Right hindlimb (tissue), 1 donor: ENCODE measurements at places on chromosomes 3 and 15.

GRCh38 chr3:50155891-50156290, 767 bp downstream of the SEMA3F start:
- no peak for DNase-seq

DNA sequence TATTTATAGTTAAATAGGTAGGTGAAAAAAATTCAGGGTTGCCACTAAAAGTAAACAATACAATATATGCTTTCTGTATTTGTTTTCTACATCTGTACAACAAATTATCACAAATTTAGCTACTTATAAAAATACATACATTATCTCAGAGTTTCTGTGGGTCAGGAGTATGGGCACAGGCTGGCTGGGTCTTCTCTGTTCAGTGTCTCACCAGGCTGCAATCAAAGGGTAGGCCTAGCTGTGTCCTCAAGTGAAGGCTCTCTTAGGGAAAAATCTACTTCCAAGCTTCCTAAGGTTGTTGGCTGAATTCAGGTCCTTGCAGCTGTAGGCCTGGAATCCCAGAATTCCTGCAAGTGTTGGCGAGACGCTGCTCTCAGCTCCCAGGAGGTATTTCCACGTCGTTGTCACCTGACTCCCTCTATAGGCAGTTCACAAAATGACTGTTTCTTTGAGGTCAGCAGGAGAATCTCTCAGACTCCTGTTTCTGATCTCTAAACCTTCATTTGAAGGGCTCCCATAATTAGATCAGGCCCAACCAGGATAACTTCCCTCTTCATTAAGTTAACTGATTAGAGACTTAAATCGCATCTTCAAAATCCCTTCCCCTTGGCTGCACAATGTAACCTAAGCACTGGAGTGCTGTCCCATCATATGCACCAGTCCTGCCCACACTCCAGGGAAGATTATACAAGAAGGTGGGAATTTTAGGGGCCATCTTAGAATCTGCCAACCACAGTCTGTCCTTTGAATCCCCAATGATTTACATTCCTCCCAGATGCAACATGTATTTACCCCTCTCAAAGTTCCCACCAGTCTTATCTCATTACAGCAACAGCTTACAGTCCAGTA, 296.6 kb downstream of the SUCLG2 start:
- DNase-seq, result no peak

DNA sequence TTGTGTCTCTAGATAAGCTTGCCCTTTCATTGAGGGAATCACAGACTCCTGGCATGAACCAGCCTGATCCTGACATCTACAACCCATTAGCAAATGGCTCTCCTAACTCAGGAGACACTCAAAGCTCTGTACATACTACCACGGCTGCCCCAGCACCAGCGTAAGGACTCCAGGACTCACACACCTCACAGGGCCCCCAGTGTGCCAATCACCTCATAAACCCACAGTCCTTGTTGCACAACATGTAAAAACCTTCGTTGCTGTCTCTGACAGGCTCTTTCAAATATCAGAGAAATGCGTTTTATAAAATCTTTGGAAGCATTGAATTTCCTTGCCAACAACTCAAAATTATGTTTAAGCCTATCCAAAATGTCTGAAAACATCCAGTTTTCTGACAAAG, 7.3 kb downstream of the FYCO1 start:
- DNase-seq, result no peak

DNA sequence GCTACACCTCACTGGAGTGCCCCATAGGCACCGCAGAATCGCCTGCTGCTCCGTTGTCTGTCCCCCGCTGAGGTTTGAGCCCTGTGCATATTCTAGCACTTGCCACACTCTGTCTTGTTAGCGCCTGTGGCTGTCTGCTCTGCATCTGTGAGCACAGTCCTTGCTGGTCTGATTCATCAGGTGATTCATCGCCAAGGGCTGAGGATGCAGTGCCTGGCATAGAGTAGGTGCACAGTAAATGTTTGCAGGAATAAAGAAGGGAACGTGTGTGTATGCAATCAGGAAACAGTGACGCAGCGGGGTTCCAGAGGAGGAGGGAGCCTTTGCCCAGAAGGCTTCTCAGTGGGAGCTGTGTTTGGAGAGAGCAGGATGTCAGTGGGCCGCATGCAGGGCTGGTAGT, 124.0 kb upstream of the PLXNA1 start:
- no peak for DNase-seq

DNA sequence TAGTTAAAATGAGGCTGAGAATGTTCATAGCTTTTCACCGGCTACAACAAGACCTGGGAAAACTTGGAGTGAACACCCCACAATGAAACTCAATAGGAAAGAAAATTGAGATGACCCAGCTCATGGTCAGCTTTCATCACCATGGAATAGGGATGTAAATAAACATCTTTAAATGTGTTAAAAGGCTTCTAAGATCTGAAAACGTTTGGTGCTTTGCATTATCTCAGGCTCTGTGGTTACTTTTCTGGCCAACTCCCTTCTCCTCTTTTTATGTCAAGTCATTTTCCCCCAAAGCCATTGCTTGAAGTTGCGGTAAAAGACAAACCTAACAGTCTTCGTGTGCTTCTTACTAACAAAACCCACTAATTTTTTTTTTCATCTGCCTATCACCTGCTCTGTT, 195.8 kb downstream of the MECOM start:
- no peak for DNase-seq

- DNase-seq, result no peak
Observed at GRCh38 chr3:184358921-184359350, 2.5 kb downstream of the CLCN2 start.

GRCh38 chr3:60909526-60909925, 341.7 kb downstream of the FHIT start:
- no peak for DNase-seq

DNA sequence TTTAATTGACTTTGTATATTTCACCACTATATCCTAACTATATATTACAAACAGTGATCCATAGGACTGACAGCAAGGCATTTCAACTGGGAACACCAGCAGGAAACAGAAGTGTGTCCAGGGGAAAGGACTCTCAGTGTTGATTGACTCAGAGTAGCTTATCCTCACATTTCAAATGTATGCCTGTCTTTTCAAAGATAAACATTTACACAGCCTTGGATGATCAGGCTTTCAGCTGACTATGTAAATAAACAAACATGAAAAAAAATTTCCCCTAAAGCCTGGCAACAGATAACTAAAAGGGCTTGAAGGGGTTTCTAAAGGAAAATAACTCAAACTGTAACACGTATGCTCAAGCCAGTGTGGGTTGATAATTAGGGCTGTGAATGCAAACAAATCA, 321.8 kb downstream of the TBC1D5 start:
- DNase-seq, result no peak

DNA sequence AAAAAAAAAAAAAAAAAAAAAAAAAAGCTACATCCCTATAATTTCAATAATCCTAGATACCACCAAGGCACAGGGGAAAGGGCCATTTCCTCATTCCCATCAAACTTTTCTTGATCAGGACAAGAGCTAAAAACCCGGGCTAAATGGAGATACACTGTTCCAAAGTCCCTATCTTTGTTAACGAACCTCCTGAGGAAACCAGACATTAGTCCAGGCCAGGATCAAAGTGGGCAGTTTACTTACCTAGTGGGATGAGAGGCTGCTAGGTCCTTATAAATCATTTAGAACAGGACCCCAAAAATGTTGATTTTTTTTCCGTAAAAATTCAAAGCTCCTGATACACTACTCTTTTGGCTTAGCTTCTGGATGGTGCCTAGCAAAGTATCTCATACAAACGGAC, 35.6 kb downstream of the UBR1 start:
- DNase-seq, result no peak

GRCh38 chr3:183252118-183252782, 803 bp upstream of the B3GNT5 start:
- DNase-seq, result no peak

DNA sequence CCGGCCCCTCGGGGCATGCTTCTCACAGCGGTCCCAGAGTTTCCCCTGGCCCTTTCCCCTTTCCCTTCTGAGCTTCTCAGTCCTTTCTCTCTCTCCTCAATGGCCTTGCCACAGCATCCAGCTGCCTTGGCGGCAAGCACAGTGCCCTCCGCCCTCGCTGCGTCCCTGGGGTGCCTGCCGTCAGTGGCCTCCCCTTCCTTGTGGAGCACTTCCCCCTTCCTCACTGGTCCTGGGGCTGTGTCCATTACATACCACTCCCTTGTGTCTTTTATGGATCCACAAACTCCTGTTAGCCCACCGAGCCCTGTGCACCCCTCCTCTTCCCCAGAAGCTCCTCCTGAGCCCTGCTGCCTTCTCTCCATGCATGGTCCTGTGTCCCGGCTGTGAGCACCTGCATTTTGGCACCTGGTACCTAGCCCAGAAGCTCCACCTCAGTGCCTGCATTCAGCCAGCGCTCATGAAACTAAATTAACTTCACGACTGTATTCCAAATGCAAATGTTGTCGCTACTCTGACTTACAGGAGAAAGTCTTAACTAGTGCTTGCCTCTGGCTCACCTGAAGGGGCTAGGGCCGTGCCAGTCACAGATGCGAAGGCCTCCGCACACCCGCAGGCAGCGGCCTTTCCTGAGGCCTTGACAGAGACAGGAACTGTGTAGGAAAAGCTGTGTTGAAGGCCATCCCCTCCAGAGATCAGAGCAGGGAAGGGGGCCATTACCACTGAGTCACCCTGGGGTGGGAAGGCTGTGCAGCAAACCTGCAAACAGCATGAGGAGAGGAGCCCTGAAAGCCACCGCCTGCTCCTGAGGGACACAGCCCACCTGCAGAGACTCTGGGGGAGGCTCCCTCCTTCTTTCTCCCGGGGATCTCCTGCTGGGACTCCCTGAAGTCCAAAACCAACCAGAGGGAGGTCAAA, 19.1 kb upstream of the KLF13 start:
- no peak for DNase-seq

GRCh38 chr3:105429034-105429762, 62.5 kb downstream of the ALCAM start:
- no peak for DNase-seq

DNA sequence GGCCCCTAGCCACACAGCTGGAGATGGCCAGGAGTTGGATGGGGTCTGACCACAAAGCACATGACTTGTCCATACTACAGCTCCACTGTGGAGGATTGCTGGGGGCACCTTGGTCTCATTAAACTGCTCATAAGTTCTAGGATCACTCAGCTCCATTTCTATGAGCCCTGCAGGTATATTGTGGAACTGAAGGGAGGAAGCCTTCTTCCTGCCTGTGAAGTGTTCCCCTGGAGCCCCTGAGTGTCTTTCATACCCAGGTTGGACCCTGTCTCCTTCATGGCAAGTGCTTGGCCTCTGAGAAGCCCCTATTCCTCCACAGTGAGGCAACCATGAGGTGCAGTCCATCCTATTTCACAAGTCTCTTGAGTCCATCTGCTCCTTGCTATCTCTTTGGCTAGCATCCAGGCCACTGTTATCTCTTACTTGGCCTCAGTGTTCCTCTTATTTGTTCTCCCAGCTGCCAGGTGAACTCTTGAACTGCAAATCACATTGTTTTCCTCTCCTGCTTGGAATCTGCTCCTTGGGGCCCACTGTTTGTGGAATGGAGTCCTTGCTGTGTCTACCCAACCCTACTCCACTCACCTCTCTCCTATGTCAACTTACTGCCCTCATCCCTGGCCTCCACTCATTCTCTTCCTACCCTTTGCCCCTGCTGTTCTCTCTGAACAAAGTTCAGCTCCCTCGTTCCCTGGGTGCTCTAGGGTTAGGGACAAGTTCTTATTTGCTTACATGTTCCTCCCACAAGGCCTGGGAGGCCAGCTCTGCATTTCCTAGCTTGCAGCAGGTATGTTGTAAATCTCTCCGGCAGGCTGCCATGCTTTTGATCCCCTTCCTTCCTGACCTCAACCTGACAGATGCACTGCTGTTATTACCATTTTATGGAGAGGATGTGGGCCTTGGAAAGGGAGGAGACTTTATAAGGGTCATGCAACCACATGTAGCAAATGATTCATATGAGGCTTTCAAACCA, 1.2 kb downstream of the ACOX2 start:
- no peak for DNase-seq

GRCh38 chr15:101188637-101189408, 63.0 kb downstream of the CHSY1 start:
- no peak for DNase-seq

GRCh38 chr15:63345391-63345752, 36.3 kb downstream of the CA12 start:
- no peak for DNase-seq

GRCh38 chr3:108234387-108234957, 12.2 kb upstream of the IFT57 start:
- no peak for DNase-seq

DNA sequence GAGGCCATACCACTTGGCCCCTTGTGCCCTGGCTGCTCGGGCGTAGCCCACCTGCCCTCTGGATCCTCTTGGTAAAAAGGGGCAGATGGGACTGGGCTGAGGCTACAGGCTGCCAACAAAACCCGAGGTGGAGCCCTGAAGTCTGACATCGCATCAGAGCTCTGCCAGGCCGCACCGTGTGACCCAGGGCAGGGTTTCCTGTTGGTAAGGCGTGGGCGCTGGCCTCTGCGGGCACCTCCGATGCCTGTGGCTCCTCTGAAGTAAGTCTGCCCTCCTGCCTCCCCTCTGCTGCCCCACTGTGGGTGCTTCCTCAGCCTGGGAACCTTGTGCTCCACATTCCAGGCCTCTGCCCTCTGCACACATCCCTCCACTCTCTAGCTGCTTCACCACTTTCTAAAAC, 8.9 kb downstream of the CHDH start:
- DNase-seq, result no peak

GRCh38 chr15:42363942-42364341, 4.6 kb downstream of the CAPN3 start:
- no peak for DNase-seq

DNA sequence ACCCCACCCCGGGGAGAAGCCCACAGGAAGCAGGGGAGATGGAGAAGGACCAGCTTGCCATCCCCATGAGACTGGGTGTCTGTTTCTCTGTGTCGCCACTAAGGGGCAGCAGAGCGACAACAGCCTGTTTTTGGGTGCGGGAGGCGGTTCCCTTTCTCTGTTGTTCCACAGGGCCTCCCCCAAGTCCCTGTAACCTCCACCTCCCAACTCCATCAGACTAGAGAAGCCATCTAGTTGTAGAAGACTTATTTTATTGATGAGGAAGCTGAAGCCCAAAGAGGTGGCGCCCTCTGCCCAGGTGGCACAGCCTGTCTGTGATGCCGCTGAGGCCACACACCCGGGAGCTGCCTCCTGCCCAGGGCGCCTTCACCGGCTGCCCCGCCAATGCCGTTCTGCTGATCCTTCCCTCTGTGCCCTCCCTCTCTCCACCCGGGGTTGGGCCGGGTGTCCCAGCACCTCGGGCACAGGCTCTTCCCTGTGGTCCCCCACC, 3.9 kb upstream of the CCDC9B start:
- DNase-seq, result no peak

DNA sequence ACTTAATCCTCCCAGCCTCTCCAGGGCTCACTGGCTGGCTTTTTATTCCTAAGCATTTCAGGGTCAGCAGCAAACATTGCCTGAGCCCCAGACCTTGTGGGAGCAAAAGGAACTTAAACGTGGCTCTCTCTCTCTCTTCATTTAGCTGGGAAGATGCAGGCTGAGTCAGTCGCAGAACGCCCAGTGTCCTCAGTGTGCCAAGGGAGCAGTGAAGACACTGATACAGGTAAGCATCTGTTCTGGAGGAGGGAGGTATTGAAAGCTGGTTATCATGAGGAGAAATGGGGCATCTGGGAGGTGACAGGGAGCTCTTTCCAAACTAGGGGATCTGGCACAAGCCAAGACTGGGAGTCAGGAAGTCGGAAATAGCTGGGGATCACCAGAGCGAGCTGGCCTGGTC, 4.3 kb downstream of the RHOV start:
- DNase-seq, result no peak

GRCh38 chr3:13703071-13703470, 154.1 kb downstream of the FBLN2 start:
- DNase-seq, result no peak
